ENCODE measurements at places on chromosomes 12 and 14.

- DNase-seq: no peak
Observed at GRCh38 chr14:73428353-73428824, 30.0 kb downstream of the NUMB start.

DNA sequence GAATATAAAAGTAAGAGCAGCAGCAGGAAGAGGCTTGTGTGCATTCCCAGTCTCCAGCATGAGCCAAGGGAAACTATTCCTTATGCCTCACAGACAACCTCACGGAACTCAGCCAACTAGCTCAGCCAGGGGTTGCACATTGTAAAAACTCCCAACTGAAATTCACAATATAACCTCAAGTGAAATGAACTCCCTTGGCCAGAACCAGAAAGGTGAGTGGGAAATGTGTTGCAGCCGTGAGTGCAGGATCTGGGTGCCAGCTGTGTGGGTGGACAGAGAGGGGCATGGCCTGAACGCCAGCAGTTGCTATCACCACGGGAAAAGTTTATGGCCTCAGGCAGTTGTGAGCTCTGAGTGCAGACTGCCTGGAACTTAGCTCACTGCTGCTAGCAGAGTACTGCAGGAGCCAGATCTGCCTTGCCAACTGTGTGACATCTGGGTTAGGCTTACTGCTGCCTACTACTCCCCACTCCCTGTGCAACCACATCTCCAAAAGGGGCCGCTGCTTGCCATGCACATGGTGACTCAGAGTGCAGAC is 2.3 kb upstream of the CLEC1A start:
- DNase-seq: no peak

DNA sequence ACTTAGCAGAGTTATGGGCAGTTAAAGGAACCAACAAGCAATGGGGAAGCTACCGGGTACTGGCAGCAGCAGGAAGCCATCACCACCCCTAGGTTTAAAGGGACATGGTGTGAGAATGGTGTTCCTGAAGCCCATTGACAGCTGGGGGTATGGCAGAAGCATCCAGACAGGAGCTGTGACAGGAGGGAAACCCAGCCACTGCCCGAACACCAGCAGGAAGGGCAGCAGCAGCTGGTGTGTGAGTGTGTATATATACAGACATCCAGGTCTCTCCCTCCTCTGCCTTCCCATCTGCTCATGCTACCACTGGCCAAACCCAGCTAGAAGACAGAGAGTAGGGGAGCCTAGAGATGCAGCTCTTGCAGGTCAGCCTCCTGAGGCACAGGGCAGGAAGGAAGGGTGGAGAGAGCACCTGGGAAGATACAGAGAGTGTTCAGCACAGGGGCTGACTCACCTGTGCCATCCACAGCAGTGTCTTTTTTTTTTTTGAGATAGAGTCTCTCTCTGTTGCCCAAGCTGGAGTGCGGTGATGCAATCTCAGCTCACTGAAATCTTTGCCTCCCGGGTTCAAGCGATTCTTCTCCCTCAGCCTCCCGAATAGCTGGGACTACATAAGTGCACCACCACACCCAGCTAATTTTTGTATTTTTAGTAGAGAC is 9.2 kb upstream of the ADCK1 start:
- no peak for DNase-seq

- DNase-seq: no peak
Observed at GRCh38 chr14:54343272-54344121, 53.3 kb upstream of the CDKN3 start.
